ENCODE measurements at places on chromosomes 16 and 17.
A peak's percentile ranks its signal among the peaks of the same experiment; 100 is the strongest.

DNA sequence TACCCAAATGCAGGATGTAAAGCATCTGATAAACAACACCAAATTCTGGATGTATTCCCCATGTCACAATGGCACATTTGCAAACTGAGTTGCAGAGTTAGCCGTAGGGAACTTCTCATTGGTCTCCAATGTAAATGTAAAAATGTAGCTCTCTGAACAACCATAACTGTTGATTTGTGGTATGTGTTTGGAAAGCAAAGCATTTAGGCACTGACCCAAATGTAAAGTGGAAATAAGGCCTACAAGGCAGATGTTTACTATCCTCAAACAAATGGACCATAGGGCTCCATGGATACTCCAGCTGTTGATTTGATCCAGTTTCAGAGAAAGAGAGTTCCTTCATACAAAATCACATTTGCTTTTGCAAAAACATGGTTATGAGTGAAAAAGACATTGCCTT lies 223.0 kb upstream of the ELAC2 start:
- no peak for DNase-seq
- no peak overlapping the region for H3K27ac ChIP-seq
- H3K4me1 ChIP-seq: no peaks in the 10 kb centered on the region
- H3K4me3 ChIP-seq: no peak overlapping the region
- H3K36me3 ChIP-seq: no peaks in the 10 kb centered on the region

- H3K27me3 ChIP-seq: no peaks in the 10 kb centered on the region
- H3K27ac ChIP-seq: no peak overlapping the region
- H3K36me3 ChIP-seq: no peaks in the 10 kb centered on the region
- no peak overlapping the region for H3K4me3 ChIP-seq
- H3K4me1 ChIP-seq: no peaks in the 10 kb centered on the region
Measured at GRCh38 chr16:6363896-6364607, 968.6 kb upstream of the RBFOX1 start.

DNA sequence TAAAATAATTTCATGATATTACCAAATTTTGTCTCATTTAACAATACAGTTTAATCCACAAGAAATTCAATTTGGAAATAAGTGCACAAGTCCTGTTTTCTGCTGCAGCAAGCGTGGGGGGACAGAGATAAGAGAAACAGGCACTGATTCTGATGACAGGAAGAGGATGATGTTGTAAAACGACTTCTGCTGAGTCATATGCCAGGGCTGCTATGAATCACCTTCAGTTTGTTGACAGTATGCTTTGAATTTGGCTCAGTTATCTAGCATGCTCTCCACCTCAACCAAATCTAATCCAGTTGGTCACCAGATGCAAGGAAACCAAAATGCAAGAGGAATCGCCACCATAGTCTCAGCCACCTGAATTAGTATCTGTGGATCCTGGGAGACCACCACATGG lies 244.1 kb upstream of the MON1B start:
- no peak overlapping the region for H3K27ac ChIP-seq
- no peaks in the 10 kb centered on the region for H3K27me3 ChIP-seq
- H3K4me3 ChIP-seq: no peak overlapping the region
- peak; percentile 79 for DNase-seq
- H3K4me1 ChIP-seq: no peaks in the 10 kb centered on the region
- H3K36me3 ChIP-seq: no peaks in the 10 kb centered on the region

GRCh38 chr17:1104222-1104621 lies 75.6 kb downstream of the ABR start:
- no peaks in the 10 kb centered on the region for H3K27me3 ChIP-seq
- no peak overlapping the region for H3K27ac ChIP-seq
- H3K4me3 ChIP-seq: no peak overlapping the region
- no peak for DNase-seq

DNA sequence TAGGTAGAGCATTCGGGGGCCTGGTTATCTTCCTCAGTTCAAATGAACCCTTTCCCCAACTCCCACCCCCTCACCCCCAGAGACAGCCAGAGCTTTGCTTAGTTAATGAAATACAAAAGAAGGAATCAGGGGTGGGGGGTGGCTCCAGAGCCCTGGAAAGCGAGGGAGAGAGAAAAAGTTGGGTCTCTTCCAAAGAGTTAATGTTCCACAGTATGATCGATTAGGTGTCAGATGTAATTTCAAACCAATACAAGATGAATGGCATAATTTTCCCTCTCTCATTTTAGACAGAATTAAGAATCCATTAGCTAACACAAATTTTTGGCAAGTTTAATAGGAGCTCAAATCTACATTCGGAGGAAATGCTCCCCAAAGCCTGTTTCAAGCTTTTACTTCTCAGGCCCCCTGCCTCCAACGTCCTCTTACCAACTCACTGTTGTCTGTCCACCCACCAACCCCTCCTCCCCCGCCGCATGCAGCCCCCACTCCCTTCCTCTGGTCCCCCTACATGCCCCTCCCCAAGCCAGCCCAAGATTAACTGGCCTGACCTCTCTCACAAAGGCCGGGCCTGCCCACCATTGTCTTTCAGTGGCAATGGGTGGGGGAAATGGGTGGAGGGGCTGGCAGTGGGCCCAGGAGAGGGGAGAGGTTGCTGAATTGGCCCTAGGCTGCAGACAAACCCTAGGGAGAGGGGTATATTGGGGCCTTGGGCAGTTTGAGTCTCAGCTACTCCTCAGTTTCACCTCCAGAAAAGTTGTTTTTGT lies 28.2 kb downstream of the NEUROD2 start:
- no peak overlapping the region for H3K27ac ChIP-seq
- H3K27me3 ChIP-seq: peaks cover 31% of the 10 kb centered on the region
- DNase-seq: no peak
- H3K4me1 ChIP-seq: no peaks in the 10 kb centered on the region
- no peak overlapping the region for H3K4me3 ChIP-seq

GRCh38 chr17:30541802-30542201 lies 64.6 kb downstream of the GOSR1 start:
- H3K4me3 ChIP-seq: no peak overlapping the region
- no peak for DNase-seq
- H3K4me1 ChIP-seq: no peaks in the 10 kb centered on the region

- H3K4me3 ChIP-seq: no peak overlapping the region
- DNase-seq: no peak
- no peaks in the 10 kb centered on the region for H3K4me1 ChIP-seq
- H3K36me3 ChIP-seq: no peaks in the 10 kb centered on the region
Measured at GRCh38 chr17:73613271-73614233, 30.7 kb downstream of the SDK2 start.

- peaks cover 15% of the 10 kb centered on the region for H3K4me1 ChIP-seq
- H3K27me3 ChIP-seq: no peaks in the 10 kb centered on the region
- H3K27ac ChIP-seq: peak overlapping the region; percentile 100
- peak; percentile 87 for DNase-seq
- H3K4me3 ChIP-seq: peak overlapping the region; percentile 98
Measured at GRCh38 chr17:81345228-81346089, 49.8 kb upstream of the BAHCC1 start.

GRCh38 chr16:85261657-85262557 lies 149.6 kb upstream of the CIBAR2 start:
- H3K27ac ChIP-seq: no peak overlapping the region
- peaks cover 5% of the 10 kb centered on the region for H3K4me1 ChIP-seq
- H3K36me3 ChIP-seq: no peaks in the 10 kb centered on the region
- H3K4me3 ChIP-seq: no peak overlapping the region

GRCh38 chr16:4085405-4085970 lies 30.8 kb downstream of the ADCY9 start:
- H3K27me3 ChIP-seq: no peaks in the 10 kb centered on the region
- no peak overlapping the region for H3K27ac ChIP-seq
- H3K36me3 ChIP-seq: no peaks in the 10 kb centered on the region
- no peak overlapping the region for H3K4me3 ChIP-seq
- H3K4me1 ChIP-seq: peaks cover 21% of the 10 kb centered on the region

GRCh38 chr17:8836821-8837562 lies 30.5 kb downstream of the PIK3R6 start:
- H3K4me3 ChIP-seq: no peak overlapping the region
- H3K27ac ChIP-seq: no peak overlapping the region
- H3K27me3 ChIP-seq: no peaks in the 10 kb centered on the region
- no peaks in the 10 kb centered on the region for H3K36me3 ChIP-seq

- no peak for DNase-seq
- no peaks in the 10 kb centered on the region for H3K27me3 ChIP-seq
- no peak overlapping the region for H3K27ac ChIP-seq
- peaks cover 9% of the 10 kb centered on the region for H3K36me3 ChIP-seq
- H3K4me1 ChIP-seq: no peaks in the 10 kb centered on the region
Measured at GRCh38 chr16:19542138-19542821, 13.2 kb upstream of the VPS35L start.

DNA sequence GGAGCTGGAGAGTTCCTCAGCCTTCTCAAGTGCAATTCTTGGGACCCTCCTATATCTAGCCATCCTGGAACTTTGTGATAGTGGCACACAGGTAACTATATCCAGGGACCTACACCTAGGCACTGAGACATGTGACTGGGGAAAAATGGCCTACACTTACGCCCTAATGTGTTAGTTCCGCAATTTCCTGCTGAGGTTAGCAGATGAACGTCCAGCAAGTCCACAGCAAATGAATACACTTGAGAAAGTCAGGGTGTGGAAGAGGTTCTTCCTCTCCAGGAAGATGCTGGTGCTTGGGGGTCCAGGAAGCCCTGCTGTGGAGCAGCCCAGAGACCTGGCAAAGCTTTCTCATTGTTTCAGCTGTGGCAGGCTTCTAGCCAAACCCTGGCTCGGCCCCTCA lies 20.8 kb downstream of the PIK3R5 start:
- no peaks in the 10 kb centered on the region for H3K36me3 ChIP-seq
- no peak overlapping the region for H3K4me3 ChIP-seq
- no peak for DNase-seq
- H3K27ac ChIP-seq: no peak overlapping the region
- no peaks in the 10 kb centered on the region for H3K4me1 ChIP-seq
- H3K27me3 ChIP-seq: no peaks in the 10 kb centered on the region

DNA sequence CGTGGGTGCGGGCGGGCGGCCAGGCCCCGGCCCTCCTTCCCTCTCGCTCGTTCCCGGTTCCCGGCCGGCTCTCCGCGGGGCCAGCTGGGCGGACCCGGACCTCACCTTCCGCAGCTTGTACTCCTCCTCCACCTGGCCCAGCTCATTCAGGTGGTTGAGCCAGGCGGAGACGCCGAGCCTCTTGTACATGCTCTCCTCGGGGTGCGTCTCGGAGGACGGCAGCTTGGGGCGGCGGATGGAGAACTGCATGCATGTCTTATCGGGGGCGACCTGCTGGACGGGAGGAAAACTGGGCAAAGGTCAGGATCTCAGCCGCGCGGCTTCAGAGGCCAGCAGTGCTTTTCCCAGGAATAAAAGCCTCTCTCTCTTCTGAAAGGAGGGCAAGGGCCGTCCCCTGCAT lies 85.4 kb downstream of the TBC1D16 start:
- H3K27ac ChIP-seq: no peak overlapping the region
- H3K36me3 ChIP-seq: peaks cover 28% of the 10 kb centered on the region
- no peak overlapping the region for H3K4me3 ChIP-seq
- H3K4me1 ChIP-seq: peaks cover 9% of the 10 kb centered on the region
- no peaks in the 10 kb centered on the region for H3K27me3 ChIP-seq

- peak overlapping the region; percentile 88 for H3K27ac ChIP-seq
- peaks cover 27% of the 10 kb centered on the region for H3K4me1 ChIP-seq
- no peak overlapping the region for H3K4me3 ChIP-seq
- no peaks in the 10 kb centered on the region for H3K36me3 ChIP-seq
- DNase-seq: peak; percentile 90
Measured at GRCh38 chr17:17921192-17922069, 50.8 kb downstream of the TOM1L2 start.

- H3K4me1 ChIP-seq: peaks cover 4% of the 10 kb centered on the region
- peak; percentile 23 for DNase-seq
- H3K4me3 ChIP-seq: peak overlapping the region; percentile 42
- peaks cover 10% of the 10 kb centered on the region for H3K27me3 ChIP-seq
- peak overlapping the region; percentile 53 for H3K27ac ChIP-seq
Measured at GRCh38 chr17:7019839-7020519, 2.9 kb upstream of the BCL6B start.

DNA sequence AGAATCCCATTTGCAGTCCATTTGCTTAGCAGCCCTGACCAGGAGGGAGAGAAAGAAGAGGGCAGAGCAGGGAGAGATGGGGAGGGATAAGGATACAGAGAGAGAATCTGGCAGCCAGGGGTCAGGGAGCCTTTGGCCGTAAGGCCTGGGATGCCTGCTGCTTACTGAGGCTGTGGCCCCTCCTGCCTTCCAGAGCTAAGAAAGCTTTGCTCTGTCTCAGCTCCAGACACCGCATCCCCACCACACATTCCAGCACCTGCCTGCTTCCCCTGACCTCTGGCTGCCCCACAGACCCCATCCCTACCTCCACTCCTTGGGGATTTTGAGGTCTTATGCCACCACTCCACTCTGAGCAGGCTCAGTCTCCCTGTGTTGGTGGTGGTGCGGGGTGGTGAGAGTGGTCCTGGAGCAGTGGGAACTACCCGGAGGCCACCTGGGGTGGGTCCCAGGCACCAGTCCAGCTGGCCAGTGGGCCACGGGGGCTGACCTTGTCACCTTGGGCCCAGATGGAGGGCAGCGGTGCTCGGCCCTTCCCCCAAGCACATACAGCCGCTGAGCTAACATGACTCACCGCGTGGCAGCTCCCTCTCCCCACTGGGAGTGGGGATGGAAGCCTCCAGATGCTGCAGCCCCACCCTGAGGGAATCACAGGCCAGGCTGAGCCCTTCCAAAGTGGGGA lies 58.3 kb downstream of the RAI1 start:
- no peaks in the 10 kb centered on the region for H3K27me3 ChIP-seq
- H3K4me1 ChIP-seq: peaks cover 43% of the 10 kb centered on the region
- peak; percentile 64 for DNase-seq
- peak overlapping the region; percentile 55 for H3K27ac ChIP-seq

DNA sequence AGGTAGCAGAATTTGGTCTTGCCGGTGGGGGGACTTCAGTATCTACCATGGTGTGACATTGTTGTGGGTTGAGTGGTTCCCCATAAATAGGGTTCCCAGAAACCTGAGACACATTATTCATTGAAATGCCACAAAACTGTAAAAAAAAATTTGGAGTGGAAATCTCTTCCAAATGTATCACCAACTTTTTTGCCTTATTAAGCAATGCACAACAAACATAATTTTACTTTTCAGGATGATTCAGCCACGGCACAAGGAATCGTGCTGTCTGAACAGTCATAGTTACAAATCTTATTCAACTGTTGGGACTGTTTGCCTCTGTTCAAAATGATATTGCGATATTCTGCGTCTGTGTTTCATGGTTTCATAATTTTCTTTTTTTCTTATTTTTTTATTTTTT lies 181.2 kb downstream of the NTN1 start:
- H3K27ac ChIP-seq: no peak overlapping the region
- peaks cover 14% of the 10 kb centered on the region for H3K27me3 ChIP-seq
- H3K4me3 ChIP-seq: no peak overlapping the region
- no peak for DNase-seq
- no peaks in the 10 kb centered on the region for H3K4me1 ChIP-seq

Measured in IMR-90 (cell line).